Hematopoietic multipotent progenitor cell (in vitro differentiated cells): ENCODE measurements at places on chromosomes 2 and 18.

- DNase-seq, result no peak
Observed at GRCh38 chr2:219107758-219108157, 47.0 kb upstream of the IHH start.

GRCh38 chr2:71592181-71592711, 138.9 kb downstream of the DYSF start:
- no peak for DNase-seq

DNA sequence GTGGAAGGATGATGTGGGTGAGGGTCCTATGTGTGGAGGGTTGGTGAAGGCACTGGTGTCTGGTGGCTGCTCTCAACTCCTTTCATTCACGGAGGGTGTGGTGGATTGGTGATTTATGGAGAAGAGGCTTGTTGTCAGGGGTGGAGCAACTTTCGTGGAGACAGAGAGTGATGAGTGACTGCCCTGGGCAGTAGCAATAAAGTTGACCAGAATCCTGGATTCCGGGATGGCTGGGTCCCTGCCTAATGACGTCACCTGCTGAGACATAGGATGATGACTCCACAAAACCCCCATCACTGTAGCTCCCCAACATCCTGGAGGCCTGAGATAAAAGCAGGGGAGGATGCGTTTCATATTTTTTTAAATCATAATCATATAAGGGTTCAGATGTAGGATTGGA, 193.0 kb downstream of the ACKR3 start:
- no peak for DNase-seq

DNA sequence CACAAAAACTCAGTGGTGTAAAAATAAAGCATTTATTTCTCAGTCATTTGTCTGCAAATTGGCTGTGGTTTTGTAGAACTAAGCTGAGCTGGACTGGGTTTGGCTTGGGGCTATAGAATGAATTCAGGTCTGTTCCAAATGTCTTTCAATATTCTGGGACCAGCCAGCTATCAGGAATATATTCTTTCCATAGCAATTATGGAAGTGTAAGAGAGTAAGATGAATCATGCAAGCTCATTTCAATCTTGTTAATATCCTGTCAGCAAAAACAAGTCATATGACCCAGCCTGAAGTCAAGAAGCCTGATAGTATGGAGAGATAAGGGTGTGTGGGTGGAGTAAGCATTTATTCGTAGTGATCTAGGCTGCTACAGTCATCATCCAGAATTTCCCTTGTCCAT, 481.0 kb upstream of the CDH2 start:
- DNase-seq, result no peak

GRCh38 chr18:31250902-31251301, 67.1 kb upstream of the DSG1 start:
- DNase-seq, result no peak

DNA sequence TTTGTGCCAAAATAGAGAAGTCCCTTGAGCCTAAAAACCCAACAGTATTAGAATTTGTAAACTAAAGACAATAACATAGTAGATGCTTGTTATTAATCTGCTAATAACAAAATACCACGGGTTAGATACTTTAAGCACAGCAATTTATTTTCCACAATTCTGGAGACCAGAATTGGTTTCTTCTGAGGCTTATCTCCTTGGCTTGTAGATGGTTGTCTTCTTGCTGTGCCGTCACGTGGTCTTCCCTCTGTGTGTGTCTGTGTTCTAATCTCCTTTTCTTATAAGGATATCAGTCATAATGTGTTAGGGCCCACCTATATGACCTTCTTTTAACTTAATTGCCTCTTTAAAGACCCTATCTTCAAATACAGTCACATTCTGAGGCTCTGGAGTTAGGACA, 260.1 kb downstream of the CYRIA start:
- no peak for DNase-seq

- no peak for DNase-seq
Observed at GRCh38 chr18:78595453-78595852, 384.2 kb upstream of the SALL3 start.

GRCh38 chr2:8514796-8515758, 166.8 kb upstream of the ID2 start:
- DNase-seq, result peak; percentile 60

GRCh38 chr18:70182548-70182947, 22.9 kb downstream of the RTTN start:
- no peak for DNase-seq

GRCh38 chr2:236127010-236127409, 41.2 kb downstream of the GBX2 start:
- DNase-seq, result no peak

- no peak for DNase-seq
Observed at GRCh38 chr2:32663864-32664263, 36.0 kb downstream of the TTC27 start.

GRCh38 chr18:53224128-53224778, 884.3 kb downstream of the DCC start:
- no peak for DNase-seq

- no peak for DNase-seq
Observed at GRCh38 chr2:124753842-124754241, 728.8 kb downstream of the CNTNAP5 start.

DNA sequence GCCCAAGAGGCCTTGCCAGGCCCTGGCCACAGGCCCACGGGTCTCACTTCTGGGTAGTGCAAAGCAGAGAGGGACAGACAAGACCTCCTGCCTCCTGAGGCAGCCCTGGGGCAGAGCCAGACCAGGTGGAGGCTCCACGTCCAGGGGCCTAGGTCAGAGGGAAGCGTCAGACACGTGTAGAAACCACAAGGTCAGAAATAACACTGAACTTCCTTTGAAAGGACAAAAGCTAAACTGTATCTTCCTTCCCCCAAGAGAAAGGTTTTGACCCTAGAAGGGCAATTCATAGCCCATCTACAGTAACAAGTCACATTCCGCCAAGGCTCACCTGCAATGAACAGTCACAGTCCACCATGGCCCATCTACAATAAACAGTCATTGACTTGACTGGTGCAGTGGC, 17.9 kb downstream of the SDC1 start:
- DNase-seq, result no peak
